Stimulated activated CD4-positive, alpha-beta T cell treated with anti-CD3 and anti-CD28 coated beads, Interleukin-1b, Interleukin-23, amount 100 ng/mL, for 4 hours (primary cell): ENCODE measurements at places on chromosomes 11 and 22.

- no peak for DNase-seq
Measured at GRCh38 chr22:26744892-26745808, 87.8 kb downstream of the MIAT start.

DNA sequence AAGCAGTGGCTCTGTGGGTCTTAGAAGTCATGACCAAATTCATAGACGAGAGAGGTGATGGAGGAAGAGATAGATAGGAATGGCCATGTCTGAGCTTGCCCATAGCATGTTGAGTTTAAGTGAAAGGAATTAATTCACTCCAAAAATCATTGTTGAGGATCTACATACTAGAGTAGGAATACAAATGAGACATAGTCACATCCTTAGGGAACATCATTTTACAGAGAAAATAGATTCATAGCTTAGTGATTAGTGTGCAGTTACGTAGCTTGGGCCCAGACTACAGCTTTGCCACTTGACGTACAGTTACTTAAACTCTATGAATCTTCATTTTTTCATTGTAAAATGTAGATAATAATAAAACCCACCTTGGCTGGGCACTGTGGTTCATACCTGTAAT lies 21.4 kb upstream of the BMAL1 start:
- no peak for DNase-seq

GRCh38 chr22:39148727-39149535 lies 3.5 kb downstream of the CBX7 start:
- peak; percentile 65 for DNase-seq

- no peak for DNase-seq
Measured at GRCh38 chr11:66617155-66617834, 865 bp downstream of the RBM14 start.

DNA sequence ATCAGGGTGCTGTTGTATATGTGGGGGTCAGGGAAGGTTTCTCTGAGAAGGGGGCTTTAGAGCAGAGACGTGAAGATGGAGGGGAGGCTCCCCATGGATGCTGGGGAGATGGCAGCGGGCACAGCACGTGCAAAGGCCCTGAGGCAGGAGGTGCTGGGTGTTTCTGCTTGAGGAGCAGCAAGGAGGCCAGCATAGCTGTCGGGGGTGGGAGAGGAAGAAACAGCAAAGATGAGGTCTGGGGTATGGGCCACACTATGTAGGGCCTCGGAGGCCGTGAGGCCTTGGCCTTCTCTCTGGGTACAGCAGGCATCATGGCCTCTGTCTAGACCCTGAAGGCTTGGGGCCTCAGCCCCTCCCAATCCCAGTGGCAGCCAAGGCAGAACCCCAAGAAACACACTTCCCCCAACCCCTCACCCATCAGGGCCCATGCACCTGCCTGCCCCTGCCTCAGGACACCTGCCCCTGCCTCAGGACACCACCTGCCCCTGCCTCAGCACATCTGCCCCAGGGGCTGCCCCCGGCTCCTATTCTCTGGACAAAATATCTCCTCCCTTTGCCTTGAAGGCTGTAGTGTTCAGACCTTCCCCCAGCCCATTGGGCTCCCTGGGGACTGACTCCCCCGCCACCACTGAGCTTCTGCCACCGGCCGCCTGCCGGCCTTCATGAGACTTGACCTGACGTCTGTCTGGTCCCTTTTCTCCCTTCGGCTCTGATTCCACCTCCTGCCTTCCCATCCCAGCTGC lies 6.2 kb downstream of the ALDH3B1 start:
- DNase-seq: no peak

GRCh38 chr11:114909866-114910265 lies 231.5 kb downstream of the NXPE2 start:
- DNase-seq: no peak

DNA sequence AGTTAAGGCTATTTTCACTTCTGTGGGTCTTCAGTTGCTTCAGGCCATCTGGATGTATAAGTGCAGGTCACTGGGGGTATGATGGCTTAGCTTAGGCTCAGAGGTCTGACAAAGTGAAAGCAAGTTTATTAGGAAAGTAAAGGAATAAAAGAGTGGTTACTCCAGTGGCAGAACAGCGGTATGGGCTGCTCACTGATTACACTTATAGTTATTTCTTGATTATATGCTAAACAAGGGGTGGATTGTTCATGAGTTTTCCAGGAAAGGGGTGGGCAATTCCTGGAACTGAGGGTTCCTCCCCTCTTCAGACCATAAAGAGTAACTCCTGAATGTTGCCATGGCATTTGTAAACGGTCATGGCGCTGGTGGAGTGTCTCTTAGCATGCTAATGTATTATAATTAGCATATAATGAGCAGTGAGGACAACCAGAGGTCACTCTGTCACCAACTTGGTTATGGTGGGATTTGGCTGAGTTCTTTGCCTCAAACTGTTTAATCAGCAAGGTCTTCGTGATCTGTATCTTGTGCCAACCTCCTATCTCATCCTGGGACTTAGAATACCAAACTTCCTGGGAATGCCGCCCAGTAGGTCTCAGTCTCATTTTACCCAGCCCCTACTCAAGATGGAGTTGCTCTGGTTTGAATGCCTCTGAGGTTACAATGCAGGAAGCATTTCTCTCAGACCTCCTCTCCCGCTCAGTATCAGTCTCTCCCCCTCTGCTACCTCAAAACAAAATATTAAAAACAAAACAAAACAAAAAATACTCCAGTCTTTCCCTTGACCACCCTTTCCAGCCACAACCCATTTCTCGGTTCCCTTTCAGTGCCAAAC lies 106.6 kb upstream of the SLC22A12 start:
- DNase-seq: no peak

- peak; percentile 34 for DNase-seq
Measured at GRCh38 chr22:27801202-27801615, 347 bp downstream of the MN1 start.

DNA sequence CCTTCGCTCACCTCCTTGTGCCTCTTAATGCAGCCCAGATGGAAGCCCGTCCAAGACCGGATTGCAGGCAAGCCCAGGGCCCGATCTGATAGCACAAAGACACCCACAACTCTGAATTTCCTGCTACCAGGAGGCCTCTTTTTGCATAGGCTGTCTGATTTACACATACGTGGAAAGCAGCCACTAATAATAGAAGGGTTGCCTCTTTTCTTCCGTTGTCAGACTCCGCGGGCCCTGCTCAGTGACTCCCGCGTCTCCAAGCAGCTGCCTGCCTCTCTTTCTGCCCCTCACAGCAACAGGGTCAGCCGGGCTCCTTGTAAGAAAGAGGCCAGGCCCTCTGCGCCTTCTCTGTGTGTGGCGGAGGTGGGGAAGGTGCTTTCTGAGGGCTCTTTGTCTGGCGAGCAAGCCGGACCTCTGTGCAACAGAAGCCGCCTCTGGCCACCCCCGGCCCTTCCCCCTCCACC lies 26.7 kb downstream of the FLI1 start:
- no peak for DNase-seq

GRCh38 chr11:121510438-121510837 lies 57.7 kb upstream of the SORL1-AS1 start:
- DNase-seq: no peak

- DNase-seq: no peak
Measured at GRCh38 chr11:115974703-115975102, 470.5 kb upstream of the CADM1 start.

DNA sequence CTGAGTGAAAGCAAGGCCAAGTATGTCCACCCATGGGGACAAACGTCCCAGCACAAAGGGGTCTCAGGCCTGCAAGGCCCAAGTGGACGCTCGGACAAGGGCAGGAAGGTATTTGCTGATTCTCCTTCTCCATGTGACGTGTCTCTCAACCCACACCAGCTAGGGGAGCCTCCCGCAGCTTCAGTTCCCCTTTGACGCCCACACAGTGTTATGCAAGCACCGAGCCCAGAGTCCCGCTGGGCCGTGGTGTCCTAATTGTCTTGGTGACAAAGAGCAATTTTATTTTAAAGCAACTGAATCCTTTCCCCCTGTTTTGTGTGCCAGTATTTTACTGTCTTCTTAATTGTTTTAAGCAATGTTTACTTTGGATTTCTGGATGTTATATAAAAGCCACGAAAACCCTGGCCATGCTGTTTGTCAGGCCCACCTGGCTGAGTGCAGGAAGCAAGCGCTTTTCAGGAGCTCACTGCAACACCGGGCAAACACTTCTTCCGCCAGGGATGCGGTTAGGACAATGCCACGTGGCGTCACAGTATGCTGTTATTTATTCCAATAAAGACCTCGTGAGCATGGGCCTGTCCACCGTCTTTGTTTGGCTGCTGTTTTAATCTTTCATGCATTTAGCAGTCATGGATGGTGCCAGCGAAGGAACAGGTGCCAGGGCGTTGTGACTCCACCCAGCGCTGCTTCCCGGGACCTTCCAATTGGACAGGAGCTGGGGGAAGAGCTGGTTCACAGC lies 8.2 kb upstream of the PARVG start:
- no peak for DNase-seq

GRCh38 chr11:95571718-95572260 lies 217.8 kb downstream of the FAM76B start:
- DNase-seq: no peak

DNA sequence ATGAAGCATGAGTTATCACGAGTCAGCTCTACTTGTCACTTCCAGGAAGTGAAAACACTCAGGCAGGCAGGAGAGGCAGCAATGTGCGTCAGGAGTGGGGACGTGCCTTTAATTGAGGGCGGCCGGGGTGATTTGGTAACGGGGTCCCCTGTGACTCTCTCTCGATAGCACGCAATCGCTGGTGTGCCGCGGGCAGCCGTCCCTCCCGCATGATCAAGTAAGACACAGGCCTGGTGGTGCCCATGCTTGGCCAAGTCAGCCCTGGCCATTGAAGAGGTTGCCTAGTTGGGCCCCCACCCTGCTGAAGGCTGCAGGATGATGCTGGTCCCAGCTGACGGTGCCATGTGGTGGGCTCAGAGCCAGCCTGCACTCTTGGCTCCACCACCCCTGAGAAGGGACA lies 29.7 kb downstream of the CACNG2 start:
- DNase-seq: no peak

- no peak for DNase-seq
Measured at GRCh38 chr11:76662656-76663485, 7.7 kb downstream of the LRRC32 start.

GRCh38 chr22:27583856-27584255 lies 217.7 kb downstream of the MN1 start:
- DNase-seq: no peak

DNA sequence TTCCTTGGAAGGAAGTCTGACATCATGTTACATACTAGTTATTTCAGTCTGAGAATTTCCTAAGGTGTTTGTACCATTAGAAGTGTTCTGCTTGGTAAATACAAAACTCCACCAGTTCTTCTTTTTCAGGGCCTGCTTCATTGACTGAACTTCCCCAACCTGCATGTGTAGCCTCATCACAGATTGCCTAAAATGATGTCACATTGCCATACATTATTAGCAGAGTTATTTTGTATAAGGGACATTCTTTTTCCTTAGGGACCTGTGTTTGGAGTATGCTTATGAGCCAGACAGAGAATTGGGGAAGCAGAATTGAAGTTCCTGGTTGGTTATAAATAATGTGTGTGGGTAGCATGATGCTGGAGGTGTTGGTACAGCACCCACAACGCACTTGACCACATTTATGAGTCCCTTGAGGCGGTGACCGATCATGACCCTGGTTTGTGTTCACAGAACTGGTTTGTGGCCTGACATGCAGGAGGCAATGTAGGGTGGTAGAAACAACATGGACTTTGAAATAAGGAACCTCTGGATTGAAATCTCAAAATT lies 16.4 kb upstream of the MMP7 start:
- DNase-seq: no peak

GRCh38 chr11:15988016-15988550 lies 368.3 kb downstream of the SOX6 start:
- DNase-seq: no peak

DNA sequence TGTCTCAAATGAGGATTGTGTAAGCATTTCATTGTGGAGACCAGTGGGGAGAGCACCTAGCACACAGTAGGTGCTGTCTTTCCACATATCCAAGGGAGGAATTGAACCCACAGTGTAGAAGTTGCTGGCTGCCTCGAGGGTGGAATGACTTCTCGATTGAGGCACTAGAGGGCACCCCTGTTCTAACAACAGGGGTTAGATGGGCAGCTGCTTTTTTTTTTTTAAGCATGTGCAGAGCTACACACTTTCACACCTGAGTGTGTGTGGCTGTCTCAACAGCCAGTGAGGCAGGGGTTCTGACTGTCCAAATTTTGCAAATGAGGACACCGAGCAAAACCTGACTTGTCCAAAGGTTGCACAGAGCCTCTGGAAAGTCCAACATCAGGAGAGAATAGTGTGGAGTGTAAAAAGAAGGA lies 118.2 kb upstream of the CRYBB3 start:
- no peak for DNase-seq

DNA sequence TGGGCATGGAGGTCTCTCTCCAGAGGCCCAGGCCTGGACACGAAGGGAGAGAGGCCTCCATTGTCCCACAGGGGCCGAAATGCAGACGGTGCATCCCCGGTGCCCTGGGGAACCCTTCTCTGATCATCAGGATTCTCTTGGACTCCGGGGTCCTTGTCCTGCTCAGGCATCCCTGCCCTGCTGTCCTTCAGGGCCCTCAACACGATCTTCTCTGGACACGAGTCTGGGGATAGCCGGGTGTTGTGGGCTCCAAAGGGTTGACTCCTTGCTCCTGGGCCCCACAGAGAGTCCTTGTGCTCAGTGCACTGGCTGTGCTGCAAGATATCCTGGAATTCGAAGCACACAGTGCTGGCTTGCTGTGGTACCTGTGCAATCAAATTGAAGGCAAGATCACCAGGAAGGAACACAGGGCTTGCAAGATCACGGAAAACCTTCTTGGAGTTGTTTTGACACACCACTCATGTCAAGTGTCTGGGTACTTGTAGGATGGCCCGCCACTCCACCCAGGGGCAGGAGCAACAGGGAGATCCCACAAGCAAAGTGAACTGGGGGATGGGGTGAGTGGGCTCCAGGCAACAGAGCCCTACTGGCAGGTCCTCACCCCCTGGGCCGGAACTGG lies 61.3 kb upstream of the PRODH start:
- DNase-seq: no peak
